Muscle of arm (tissue), 14 donors: ENCODE measurements at places on chromosomes 4 and X. TPM values are rescaled to one million over a fixed set of nuclear protein-coding genes. Genes with fewer than 3 reads are reported as not detected.
A peak's percentile ranks its signal among the peaks of the same experiment; 100 is the strongest.

DNA sequence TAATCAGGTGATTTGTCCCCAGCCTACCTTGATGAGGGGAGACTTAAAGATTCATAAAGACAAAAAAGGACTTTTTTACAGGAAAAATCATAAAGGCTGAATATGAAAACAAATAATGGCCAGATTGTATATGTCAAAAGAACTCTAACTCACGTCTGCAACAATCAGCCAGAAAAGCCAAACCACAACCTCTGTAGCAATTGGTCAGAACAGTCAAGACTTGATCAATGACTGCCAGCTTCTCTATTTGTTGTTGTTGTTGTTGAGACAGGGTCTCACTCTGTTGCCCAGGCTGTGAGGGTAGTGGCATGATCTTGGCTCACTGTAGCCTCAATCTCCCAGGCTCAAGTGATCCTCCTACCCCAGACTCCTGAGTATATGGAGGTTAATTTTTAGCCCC lies 35.9 kb upstream of the PPA2 start:
- no peak for DNase-seq

Gene STARD8
- polyA plus RNA-seq, result 24.4 TPM

DNA sequence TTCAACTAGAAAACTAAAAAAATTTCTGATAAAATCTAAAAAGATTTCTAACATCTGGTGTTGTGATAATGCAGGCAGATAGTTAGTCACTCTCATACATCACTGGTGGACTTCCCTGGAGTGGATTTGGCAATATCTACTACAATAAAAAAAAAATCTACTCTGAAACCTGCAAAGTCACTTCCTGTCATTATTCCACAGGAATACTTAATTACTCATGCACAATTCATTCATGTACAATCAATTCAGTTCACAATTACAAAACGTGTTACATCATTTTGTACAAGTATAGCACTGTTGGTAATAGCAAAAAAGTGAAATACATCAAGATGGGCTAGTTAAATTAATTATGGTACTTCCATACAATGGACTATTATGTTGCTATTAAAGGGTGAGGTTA lies 16.5 kb upstream of the RHOH start:
- DNase-seq, result no peak

- no peak for DNase-seq
These were observed 184.0 kb upstream of the FSTL5 start for GRCh38 chr4:162347842-162348213.

GRCh38 chr4:110019153-110019552 lies 106.5 kb downstream of the EGF start:
- no peak for DNase-seq

- no peak for DNase-seq
These were observed 10.2 kb downstream of the NAT8L start for GRCh38 chr4:2069161-2069971.

DNA sequence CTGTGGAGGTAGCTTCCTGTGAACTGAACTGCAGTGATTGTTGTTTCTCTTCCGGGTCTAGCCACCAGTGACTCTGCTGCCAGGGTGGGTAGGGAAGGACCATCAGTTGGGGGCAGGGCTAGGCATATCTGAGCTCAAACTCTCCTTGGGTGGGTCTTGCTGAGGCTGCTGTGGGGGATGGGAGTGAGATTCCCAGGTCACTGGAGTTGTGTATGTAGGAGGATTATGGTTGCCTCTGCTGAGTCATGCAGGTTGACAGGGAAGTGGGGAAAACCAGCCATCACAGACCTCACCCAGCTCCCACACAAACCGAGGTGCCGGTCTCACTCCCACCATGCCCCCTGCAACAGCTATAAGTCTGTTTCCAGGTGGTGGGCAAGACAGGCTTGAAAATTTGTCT lies 1937.8 kb downstream of the PCDH7 start:
- DNase-seq, result no peak

DNA sequence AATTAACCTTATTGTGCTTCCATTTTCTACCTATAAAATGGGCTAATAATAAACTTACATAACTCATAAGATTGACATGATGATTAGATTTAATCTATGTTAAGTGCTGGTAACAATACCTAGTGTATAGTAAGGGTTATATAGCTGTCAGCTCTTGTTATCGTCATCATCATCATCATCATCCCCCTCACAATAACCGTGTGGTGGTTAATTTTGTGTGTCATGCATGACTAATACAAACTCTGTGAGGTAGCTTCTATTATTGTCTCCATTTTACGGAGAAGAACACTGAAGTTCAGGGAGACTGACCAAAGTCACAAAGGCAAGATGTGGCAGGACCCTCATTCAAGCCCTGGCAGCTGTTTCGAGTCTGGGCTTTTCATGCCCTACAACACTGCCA lies 211.3 kb downstream of the PALLD start:
- no peak for DNase-seq

Gene AMBN
- polyA plus RNA-seq, result not detected

GRCh38 chr4:16150716-16151115 lies 66.9 kb upstream of the PROM1 start:
- no peak for DNase-seq

DNA sequence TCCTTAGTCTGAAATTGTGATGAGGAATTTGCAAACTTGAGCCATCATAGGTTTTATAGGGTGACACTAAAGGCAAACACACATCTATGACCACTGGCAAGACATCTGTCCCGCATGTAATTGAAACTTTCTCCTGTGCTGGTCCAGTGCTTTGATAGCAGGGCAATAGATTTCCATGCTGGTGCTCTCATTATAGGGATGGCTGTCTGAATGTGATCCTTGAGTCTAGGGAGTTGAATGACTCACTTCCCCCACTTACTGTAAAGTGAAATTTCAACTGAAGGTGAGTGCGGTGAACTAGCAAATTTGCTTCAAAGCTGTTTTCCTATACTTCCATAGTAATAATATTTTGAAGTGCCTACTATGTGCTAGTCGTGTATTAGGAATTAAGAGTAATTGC lies 1630.0 kb downstream of the STIM2 start:
- DNase-seq, result no peak

DNA sequence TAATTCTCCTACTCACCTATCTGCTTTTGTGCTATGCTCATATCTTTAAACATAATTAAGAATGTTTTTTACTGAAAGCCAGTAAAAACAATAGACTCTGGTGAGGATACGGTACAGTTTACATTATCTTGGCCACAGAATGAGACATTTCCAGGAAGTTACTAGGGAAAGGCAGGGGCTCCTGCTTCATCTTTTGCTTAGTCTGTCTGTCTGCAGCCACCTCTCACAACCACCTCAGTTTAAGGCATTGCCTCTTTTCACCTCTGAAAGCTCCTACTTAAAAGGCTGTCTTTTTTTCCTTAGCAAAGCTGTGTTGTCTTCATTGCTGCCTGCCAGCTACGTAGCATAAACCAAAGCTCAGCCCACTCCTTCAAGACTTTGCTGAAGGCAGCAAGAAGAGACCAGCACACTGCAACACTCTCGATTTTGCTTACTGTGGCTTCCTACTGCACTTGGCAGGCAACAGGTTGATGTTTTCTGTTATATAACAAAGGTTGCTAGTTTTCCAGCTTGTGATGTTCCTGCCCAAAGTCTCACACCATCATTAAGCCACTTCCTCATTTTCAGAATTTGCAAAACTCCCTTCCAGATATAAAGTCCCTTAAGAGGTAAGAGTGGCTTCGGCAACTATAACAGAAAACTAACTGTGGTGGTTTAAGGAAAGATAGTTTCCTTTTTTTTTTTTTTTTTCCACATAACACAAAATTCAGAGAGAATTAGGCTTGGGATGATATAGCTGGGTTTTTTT lies 432.9 kb downstream of the GRXCR1 start:
- DNase-seq, result no peak

- no peak for DNase-seq
These were observed 19.9 kb upstream of the TRIM61 start for GRCh38 chr4:164997324-164997723.

- DNase-seq, result peak; percentile 24
These were observed 688 bp upstream of the EVC start for GRCh38 chr4:5710065-5710960.

GRCh38 chr4:174152717-174153466 lies 130.6 kb downstream of the FBXO8 start:
- DNase-seq, result no peak

Gene PLXNB3
- 3.1 TPM for polyA plus RNA-seq

Gene SCRG1
- polyA plus RNA-seq, result 3.0 TPM

- DNase-seq, result no peak
These were observed 1076.4 kb upstream of the PABPC4L start for GRCh38 chr4:135277980-135278315.

Gene IQCM
- polyA plus RNA-seq, result not detected

- no peak for DNase-seq
These were observed 103.7 kb downstream of the POU4F2 start for GRCh38 chr4:146742416-146742815.

Gene ZNF732
- 1.2 TPM for polyA plus RNA-seq

- no peak for DNase-seq
These were observed 76.5 kb upstream of the SMARCAD1 start for GRCh38 chr4:94131212-94131611.

- no peak for DNase-seq
These were observed 1.4 kb downstream of the ARHGEF6 start for GRCh38 chrX:136779346-136779781.

Gene HOPX
- polyA plus RNA-seq, result 16.9 TPM

- DNase-seq, result no peak
These were observed 19.9 kb upstream of the TXK start for GRCh38 chr4:48153791-48154550.

DNA sequence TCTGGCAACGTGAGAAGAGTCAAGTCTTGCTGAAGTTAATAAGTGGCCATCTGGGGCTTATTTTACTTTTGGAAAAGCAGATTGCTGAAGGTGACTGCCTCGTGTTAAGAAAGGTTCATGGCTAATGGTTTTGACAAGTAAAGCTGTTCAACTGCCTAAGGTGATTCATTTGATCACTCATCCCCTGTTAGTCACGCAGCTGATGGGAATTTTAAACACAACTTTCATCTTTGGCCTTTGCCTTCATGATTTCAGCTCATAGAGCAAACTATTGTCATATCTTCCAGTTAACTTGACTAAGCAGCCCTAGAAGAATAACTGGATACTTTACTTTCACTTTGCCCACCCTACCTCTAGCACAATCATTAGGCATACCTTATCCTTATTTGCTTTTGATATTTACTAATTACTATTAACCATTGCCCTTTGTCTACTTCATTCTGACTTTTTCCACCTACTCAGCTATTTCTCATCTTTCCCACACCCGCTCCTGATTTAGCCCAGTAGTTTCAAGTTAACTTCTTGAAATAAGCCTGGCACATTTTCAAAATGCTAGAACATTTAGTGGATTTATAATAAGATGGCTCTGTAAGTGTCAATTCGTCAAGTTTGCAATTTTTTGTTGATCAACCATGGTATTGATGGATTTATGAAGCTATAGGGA lies 170.6 kb upstream of the S100G start:
- DNase-seq, result no peak

DNA sequence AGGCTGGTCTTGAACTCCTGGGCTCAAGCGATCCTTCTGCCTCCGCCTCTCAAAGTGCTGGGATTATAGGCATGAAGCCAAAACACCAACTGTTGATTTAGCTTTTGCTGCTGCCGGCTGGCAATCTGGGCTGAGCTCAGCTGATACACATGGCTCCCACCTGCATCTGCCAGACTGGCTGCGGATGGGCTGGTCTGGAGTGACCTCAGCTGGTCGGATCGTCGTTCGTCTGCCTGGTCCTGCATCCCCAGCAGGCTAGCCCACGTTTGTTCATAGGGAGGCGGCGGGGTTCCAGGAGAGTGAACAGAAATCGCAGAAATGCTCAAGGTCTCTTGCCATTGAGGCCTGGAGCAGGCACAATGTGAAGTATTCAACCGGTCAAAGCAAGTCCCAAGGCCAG lies 74.4 kb upstream of the DDX3X start:
- DNase-seq, result no peak

DNA sequence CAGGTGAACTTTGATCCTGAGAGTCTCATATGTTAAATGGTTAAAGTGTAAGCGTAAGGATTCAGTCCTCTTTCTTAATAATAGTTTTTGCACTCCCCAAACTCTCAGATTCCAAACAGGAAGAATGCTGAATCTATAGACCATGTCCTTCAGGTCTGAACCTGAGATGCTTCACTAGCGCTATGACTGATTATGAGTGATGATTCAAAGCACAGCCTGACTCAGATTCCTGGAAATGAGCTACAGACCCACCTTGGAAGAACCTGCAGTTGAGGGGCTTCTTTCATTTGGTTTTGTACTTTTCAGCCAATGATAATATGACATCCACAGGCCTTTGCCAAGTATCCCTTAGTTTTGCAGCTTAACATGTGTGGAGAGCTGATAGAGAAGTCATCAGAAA lies 1.4 kb downstream of the EDNRA start:
- no peak for DNase-seq

- DNase-seq, result no peak
These were observed 62.9 kb downstream of the GEMIN8 start for GRCh38 chrX:13966793-13967125.
